ENCODE measurements at places on chromosomes 4 and X.

DNA sequence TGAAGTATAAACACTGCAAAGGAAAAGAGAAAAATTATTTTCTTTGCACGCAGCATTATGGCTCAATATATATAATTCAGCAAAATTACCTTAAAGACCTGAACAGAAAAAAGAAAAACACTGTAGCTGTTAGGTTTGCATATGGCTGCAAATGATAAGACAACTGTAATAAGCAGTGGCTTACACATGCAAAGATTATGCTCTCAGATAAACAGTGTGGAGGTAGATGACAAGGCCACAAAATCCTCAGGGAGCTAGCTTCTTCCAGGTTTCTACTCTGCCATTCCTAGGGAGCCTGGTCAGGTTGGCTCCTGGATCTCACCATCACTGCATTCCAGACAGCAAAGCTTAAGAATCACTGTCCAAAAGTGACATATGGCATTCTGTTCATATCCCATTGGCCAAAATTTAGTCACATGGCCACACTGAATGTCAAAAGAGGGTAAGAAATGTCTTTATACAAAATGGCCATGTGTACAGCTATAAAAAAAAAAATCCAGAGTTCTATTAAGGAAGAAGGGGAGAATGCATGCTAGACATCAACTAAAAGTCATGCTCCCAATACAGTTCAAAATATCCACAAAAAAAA lies 195.2 kb upstream of the SLC7A11 start:
- DNase-seq, result no peak

GRCh38 chr4:6250984-6251295 lies 18.7 kb upstream of the WFS1 start:
- DNase-seq, result no peak

DNA sequence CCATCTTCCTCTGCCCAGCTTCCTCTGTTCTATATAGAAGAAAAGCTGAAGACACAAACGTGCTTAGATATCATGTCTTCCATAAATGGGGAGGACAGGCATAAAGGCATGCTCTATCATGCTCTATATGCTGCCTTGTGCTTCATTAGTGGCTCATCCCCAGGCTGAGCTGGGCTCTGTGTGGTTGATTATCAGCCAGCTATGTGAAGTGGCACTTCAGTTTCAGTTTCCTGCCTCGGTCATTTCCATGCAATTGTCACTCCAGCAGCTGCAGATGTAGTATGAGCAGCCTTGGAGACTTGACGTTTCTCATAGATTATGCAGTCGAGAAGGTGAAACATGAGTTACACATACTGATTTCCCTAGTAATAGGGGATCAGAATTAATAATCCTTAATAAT lies 106.2 kb downstream of the SYTL5 start:
- no peak for DNase-seq

- no peak for DNase-seq
Observed at GRCh38 chrX:66018585-66019309, 21.1 kb downstream of the VSIG4 start.

GRCh38 chr4:159767406-159767805 lies 664.5 kb downstream of the RAPGEF2 start:
- DNase-seq, result no peak

GRCh38 chrX:72394518-72395170 lies 88.9 kb upstream of the CITED1 start:
- no peak for DNase-seq

DNA sequence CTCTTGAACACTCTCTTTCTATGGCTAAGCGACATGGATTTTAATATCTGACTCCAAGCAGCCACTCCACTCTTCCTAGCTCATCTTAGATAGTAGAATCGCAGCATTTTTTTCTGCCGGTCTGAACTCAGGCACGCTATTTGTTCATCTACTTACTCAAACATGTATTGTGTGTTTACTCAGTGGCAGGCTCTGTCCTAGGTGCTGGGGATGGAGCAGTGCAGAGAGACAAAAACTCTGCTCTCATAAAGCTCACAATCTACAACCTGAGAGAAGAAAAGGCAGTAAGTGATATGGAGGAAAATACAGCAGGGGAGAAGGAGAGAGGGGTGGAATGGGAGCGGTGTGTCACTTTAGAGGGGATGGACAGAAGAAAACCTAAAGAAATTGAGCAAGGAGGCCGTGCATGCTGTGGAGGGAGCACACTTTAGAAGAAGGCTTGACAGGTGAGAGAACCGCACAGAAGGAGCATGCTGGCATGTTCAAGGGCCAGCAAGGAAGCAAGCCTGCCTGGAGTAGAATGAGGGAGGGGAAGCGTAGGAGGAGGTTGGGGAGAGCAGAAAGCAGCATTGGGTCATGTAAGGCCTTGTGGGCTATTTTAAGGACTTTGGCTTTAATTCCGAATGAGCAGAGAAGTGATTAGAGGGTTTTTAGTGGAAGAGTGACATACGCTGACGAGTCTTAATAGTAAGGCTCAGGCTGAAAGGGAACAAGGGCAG lies 132.0 kb downstream of the ANK2 start:
- DNase-seq, result no peak

All from iPS DF 6.9 (cell line).